Midbrain (tissue), 1 donor: ENCODE measurements at places on chromosomes 7 and 10.

DNA sequence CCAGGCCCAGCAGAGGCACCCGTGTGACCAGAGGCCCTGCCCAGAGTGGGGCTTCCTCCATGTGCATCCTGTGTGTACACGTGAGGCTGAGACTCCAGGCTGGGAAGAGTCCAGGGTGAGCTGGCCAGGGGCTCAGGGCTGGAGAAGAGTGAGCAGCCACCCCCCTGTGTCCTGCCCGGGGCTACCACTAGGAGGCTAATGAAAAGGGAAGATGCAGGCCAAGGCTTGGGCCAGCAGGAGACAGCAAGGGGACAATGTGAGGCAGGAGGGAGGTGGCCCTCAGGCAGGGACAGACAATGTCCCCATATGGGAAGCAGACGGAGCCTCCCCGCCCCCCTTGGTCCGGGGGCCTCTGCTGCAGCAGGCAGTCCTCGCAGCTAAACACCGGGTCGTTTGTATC is 102.0 kb downstream of the HIF1AN start:
- no peak for DNase-seq

DNA sequence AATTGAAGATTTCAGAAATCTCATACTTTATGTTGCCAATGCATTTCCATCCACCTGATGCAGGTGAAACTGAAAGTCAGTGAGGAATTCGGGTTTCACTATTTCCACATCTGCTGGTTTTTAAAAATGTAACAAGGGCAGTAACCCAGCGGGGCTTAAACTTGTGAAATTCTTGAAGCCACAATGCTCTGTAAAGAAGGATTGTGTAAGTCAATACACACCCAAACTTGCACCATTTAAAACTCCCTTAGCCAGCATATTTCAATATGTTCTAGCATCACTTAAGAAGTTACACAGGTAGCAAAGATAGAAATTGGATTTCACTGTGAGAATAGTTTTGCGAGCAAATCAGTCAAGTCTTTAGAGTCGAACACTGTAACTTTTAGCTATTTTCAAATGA is 386.1 kb downstream of the PLXDC2 start:
- DNase-seq = no peak

DNA sequence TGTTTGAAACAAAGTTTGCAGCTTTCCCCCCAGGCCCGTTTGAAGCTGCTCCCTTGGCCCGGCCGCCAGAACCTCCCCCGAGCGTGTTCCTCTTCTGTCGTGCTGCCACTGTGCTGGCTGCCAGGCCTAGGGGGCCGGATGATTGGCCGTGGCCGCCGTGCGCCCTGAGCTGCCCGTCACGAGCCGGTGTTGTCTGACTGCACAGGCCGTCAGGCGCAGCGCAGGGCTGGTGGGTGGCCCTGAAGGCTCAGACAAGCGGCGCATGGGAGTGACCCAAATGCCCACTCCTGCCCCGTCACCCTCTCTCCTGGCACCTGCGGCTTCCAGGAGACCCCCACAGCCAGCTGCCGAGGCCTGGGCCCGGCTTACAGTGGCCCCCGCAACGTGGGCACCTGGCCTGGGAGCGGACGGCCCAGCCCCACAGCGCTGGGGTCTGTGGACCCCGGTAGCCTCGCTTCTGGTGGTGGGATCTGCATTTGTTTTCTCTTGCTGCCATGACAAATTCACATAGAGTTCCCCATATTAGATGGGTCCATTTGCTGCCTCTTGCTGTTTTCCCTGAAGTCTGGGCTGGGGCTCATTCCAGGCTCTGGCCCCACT is 13.1 kb downstream of the JAKMIP3 start:
- DNase-seq = peak; percentile 42

- DNase-seq = no peak
These were observed 57.2 kb upstream of the BET1 start for GRCh38 chr7:94061326-94061725.

GRCh38 chr7:3120513-3120912 is 76.8 kb upstream of the CARD11 start:
- DNase-seq = no peak
